ENCODE measurements at places on chromosomes 7 and 10.

DNA sequence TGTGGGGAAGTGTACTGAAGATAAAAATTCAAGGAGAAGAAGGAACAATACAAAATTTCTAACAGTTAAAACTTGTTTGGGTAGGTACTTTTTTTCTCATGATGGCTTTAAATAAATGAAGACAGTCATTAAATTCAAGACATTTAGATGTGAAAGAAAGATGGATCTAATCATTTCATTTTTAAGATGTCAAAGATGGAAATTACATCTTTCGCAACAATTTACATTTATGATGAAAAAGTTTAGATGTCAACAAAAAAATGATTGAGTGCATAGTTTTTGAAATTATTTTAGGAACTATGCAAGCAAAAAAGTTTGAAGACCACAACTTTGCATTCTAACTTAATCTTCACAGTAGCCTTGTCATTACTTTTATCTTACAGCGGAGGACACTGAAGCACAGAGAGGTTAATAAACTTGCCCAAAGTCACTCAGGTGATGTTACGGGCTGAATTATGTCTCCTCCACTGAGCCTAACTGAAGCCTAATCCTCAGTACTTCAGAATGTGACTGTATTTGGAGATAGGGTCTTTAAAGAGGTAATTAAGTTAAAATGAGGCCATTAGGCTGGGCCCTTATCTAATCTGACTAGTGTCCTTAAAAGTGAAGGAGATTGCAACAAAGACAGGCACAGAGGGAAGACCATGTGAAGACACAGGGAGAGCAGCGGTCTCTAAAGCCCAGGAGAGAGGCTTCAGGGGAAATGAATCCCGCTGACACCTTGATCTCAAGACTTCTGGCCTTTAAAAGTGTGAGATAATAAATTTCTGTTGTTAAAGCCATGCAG is 48.2 kb downstream of the VSTM4 start:
- DNase-seq = no peak

DNA sequence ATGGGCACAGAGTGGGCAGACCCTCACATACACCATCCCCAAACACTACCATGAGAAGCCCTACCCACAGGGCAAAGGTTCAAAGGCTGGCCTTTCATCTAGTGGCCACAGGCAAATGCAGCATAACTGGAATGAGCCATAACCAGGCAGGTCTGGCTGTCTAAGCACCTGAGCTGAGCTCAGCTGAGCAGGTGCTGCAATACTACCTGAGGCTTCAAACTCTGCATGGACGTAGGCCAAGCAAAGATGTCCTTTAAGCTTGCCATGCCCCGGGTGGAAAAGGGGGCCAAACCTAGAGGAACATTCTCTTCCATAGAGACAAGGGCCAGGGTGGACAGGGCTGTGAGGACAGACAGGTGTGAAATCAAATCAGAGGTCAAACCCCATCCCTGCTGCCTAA is 65.3 kb upstream of the CAMK2B start:
- no peak for DNase-seq

DNA sequence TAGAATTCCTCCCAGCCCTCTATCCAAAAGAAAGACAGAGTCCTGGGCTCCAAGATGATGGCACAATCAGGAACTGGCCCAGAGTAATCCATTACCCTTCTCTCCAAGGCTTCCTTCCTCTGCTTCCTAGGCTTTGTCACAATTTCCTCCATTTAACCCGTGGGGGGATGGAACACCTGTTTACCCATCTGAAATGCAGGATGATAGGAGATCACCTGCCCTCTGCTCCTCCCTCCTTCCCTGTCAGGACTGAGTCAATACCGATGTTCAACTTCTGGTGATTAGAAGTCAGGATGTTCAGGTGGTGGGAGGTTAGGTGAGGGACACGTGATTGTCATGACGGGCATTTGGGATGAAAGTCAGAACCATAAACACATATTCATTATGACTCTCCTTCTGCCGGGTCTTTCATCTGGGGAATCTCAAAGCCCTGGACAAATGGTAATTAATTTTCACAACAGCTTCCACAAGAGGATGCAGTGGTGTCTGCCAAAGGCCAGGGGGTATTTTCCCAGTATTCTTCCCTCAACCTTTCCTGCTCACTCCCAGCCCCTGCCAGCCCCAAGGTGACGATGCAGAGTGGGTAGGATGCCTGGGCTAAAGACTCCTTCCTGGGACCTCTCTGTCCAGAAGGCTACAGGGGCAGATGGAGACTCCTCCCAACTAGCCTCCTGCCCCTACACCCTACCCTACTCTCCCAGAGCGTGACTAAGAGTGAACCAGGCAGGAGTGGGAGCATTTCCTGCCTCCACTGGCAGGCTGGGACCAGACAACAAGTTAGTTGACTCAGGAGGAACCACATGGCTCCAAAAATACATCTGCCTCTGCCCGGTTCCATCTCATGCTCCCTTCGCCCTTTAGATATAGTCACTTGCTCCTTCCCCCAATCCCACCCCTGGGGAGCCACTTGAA is 27.9 kb downstream of the DUSP5 start:
- no peak for DNase-seq

- DNase-seq = no peak
These were observed 81.8 kb downstream of the JMJD1C start for GRCh38 chr10:63384001-63384400.

- no peak for DNase-seq
These were observed 16.4 kb downstream of the PDAP1 start for GRCh38 chr7:99392046-99392445.

DNA sequence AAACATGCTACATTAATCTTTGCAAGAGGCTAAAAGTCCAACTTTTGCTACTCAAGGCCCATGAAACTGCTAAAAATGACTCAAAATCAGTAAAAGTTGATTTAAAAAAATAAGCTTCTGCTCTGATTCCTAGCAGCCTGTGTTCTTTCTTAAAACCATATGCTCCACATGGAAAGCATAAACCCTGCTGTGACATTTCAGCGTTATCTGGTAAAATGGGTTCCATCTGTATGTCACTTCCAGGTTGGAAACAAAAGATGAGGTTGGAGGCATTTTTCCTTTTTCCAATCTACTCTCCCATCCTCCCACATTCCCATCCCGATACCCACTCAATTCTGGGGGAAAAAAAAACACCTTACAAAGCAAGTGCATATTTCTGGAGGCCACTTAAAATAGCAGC is 439.5 kb downstream of the NEBL start:
- no peak for DNase-seq

- no peak for DNase-seq
These were observed 12.4 kb downstream of the KLF6 start for GRCh38 chr10:3772361-3773171.

- no peak for DNase-seq
These were observed 30.7 kb upstream of the STOX1 start for GRCh38 chr10:68796605-68797004.

DNA sequence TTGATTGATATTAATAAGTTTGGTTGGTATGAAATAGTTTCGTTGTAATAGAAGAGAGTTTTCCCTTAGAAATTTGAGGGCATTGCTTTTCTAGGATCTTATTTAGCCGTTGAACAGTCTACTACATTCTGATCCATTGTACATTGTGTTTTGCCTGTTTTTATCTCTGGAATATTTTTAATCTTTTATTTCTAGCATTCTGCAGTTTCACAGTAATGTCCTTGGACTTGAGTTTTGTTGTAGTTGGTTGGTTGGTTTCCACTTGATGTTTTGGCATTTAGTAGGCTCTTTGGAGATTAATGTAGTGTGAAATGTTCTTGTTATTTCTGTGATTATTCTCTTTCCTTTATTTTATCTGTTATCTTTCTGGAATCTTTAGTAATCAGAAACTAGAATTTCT is 112.4 kb downstream of the CCSER2 start:
- no peak for DNase-seq

- no peak for DNase-seq
These were observed 125.1 kb downstream of the ADAM12 start for GRCh38 chr10:126263006-126263676.

GRCh38 chr7:139598642-139599041 is 75.2 kb downstream of the CLEC2L start:
- DNase-seq = no peak

DNA sequence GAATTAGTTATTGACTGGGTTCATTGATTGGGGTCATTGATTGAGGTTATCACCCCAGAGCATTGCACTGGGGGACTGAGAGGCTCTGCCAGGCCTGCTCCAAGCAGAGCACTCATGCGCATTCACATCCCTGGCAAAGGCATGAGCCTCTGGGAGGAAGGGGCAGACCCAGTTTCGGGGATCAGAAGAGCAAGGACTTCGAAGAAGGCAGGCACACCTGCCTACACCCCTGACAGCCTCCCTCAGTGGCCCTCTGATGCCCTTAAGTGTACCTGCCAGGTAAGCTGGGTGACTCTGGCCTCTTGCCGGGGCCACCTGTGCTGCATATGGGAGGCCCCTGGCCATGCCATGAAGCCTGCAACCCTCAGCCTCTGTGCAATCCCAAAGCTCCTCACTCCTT is 181.1 kb downstream of the PTPN20 start:
- DNase-seq = no peak

GRCh38 chr10:98107644-98108430 is 26.6 kb upstream of the R3HCC1L start:
- DNase-seq = no peak

- DNase-seq = no peak
These were observed 269.2 kb downstream of the BAMBI start for GRCh38 chr10:28946479-28946878.

- no peak for DNase-seq
These were observed 75.4 kb upstream of the PPP1R3C start for GRCh38 chr10:91708174-91708861.

- no peak for DNase-seq
These were observed 1.0 kb downstream of the SRGN start for GRCh38 chr10:69088801-69089501.

DNA sequence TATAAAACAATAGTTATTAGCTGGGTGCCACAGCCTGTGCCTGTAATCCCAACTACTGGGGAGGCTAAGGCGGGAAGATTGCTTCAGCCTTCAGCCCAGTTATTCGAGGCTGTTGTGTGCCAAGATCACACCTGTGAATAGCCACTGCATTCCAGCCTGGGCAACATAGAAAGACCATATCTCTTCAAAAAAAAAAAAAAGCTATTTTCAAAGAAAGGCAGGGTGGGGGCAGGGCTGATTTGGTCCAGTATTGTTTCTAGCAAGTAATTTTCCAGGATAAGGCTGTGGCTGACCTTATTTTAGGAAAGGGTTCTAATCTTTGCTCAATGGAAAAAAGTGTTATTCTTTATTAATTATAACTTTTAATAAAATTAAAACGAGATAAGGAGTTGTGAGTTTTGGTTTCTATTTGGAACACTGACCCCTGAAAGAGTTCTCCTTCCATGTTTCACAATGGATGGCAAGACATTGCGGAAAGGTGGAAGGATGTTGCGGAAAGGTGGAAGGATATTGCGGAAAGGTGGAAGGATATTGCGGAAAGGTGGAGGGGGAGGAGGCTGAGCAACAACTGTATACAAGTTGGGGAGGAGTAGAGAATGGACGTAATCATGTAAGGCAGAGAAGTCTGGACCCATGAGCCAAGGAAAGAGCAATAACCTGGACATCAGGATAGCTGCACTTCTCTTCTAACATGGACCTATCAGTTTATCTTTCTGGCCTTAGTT is 1.5 kb upstream of the C1GALT1 start:
- no peak for DNase-seq

DNA sequence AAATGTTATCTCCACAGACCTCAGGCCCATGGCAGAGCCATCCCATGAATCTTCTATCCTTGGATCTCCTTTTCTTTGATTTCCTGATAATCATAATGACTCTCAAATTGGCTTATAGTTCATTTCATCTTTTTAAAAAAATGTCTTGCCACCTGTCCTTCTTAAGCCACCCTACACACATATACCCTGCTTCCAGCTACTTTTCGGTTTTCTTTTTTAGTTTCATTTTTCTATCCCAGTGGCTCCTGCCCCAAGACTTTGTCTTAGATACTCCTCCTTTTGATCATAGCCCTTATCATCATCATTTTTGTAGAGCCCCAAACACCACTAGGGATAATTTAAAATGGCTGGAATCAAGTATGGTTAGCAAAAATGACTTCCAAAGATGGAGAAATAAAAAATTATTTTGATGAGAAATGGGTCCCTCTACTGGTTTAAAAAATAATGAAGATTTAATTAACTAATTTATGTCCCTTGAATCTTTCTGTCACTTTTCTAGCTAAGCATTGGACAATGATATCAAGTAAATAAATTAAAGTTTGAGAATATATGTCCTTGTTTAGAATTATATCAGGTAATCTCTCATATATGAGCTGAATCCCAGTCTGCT is 277.3 kb upstream of the SEMA3D start:
- no peak for DNase-seq

DNA sequence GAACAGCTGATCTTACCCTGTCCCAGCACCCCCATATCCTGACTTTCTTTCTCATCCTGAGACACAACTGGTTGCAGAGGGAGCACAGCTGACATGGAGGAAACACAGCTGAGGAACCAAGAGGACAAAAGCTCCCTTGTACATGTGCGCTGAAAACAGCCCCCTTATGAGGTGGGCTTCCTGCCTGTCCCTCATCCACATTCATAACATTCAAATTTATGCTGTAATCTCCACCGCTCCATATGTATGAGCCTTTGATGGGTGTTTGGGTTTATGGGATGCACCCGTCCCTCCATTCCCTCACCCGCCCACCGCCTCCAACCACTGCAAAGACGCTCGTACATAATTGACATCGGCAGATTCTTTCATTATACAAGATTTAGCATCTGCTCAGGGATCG is 49.6 kb upstream of the BTRC start:
- DNase-seq = no peak

DNA sequence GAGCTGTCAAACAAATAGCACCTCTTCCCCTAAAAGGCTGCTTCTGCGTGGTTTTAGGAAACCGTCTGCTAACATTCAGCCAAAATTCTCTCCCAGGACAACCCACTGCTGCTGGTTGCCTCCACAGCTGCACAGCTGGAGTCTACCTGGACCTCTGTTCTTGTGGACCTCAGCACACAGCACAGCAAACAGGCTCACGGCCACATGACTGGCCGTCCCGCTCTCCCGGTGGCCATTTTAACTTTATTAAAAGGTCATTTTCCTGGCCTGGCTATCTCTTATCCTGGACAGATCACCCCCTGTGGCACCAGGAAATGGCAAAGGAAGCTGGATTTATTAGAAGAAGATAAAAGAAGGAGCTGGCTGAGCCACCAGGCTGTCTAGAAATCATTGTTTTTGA is 27.6 kb downstream of the SORBS1 start:
- no peak for DNase-seq
